ENCODE measurements at places on chromosomes 12 and 14. TPM values are rescaled to one million over a fixed set of nuclear protein-coding genes. Genes with fewer than 3 reads are reported as not detected.

LRP10 gene
- total RNA-seq = 70.8 TPM

KLRG1 gene
- total RNA-seq = 2.0 TPM

ADAM21 gene
- not detected for total RNA-seq

SOAT2 gene
- 0.24 TPM for total RNA-seq

ACOT6 gene
- total RNA-seq = not detected

CCDC177 gene
- not detected for total RNA-seq

GALNT4 gene
- total RNA-seq = 5.1 TPM
